Heart left ventricle (tissue), 16 donors: ENCODE measurements at places on chromosomes 2 and 18. TPM values are rescaled to one million over a fixed set of nuclear protein-coding genes. Genes with fewer than 3 reads are reported as not detected.

DNA sequence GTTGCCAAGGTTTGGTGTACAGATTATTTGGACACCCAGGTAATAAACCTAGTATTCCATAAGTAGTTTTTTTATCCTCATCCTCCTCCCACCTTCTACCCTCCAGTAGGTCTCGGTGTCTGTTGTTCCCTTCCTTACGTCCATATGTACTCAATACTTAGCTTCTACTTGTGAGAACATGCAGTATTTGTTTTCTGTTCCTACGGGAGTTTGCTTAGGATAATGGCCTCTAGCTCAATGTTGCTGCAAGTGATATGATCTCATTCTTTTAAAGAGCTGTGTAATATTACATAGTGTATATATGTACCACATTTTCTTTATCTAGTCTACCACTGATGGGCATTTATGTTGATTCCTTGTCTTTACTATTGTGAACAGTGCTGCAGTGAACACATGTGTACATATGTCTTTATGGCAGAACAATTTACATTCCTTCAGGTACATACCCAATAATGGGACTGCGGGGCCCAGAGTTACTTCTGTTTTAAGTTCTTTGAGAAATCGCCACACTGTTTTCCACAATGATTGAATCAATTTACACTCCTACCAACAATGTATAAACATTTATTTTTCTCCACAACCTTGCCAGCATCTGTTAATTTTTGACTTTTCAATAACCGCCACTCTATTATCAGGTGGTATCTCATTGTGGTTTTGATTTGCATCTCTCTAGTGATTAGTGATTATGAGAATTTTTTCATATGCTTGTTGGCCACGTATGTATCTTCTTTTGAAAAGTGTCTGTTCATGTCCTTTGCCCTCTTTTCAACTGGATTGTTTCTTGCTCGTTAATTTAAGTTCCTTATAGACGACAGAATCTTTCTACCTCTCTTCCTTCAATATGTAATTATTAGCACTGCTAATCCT lies 88.0 kb downstream of the MEMO1 start:
- H3K36me3 ChIP-seq: peaks cover 27% of the 10 kb centered on the region
- no peaks in the 10 kb centered on the region for H3K4me1 ChIP-seq
- peak overlapping the region; percentile 46 for H3K27ac ChIP-seq
- H3K4me3 ChIP-seq: no peak overlapping the region
- no peaks in the 10 kb centered on the region for H3K27me3 ChIP-seq

DNA sequence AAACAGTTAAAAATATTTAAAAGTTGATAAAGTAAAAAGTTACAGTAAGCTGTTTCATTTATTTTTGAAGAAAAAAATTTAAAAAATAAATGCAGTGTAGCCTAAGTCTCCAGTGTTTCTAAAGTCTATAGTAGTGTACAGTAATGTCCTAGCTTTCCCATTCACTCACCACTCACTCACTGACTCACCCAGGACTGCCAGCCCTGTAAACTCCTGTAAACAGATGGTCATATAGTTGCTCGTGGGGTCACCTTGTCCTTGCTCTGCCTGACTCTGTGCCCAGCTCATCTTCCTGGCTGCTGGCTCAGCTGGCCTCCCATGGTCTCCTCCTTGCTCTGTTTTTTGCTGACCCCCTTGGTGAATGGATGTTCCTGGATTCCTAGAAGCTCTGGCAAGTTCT lies 180.3 kb downstream of the VAPA start:
- H3K4me3 ChIP-seq: no peak overlapping the region
- no peaks in the 10 kb centered on the region for H3K4me1 ChIP-seq
- no peaks in the 10 kb centered on the region for H3K36me3 ChIP-seq
- H3K27me3 ChIP-seq: no peaks in the 10 kb centered on the region
- DNase-seq: no peak
- no peak overlapping the region for H3K27ac ChIP-seq

- H3K36me3 ChIP-seq: no peaks in the 10 kb centered on the region
- H3K4me3 ChIP-seq: no peak overlapping the region
- H3K27me3 ChIP-seq: no peaks in the 10 kb centered on the region
- no peak for DNase-seq
These were observed 23.9 kb downstream of the HNRNPLL start for GRCh38 chr2:38578832-38579231.

Gene AFF3
- 9.7 TPM for total RNA-seq

Gene TRPM8
- not detected for total RNA-seq
